ENCODE measurements at places on chromosomes 2 and 18. TPM values are rescaled to one million over a fixed set of nuclear protein-coding genes. Genes with fewer than 3 reads are reported as not detected.

ECEL1 gene
- 0.20 TPM for total RNA-seq

HOXD13 gene
- not detected for total RNA-seq

ZC3H6 gene
- total RNA-seq: 2.4 TPM

CHRNA1 gene
- not detected for total RNA-seq

DRC1 gene
- not detected for total RNA-seq

KCNS3 gene
- total RNA-seq: not detected

DSG1 gene
- total RNA-seq: not detected

PRKRA gene
- 43.9 TPM for total RNA-seq

KLF7 gene
- 5.9 TPM for total RNA-seq

ASPRV1 gene
- 0.46 TPM for total RNA-seq

ITPRIPL1 gene
- total RNA-seq: 39.5 TPM

DNA sequence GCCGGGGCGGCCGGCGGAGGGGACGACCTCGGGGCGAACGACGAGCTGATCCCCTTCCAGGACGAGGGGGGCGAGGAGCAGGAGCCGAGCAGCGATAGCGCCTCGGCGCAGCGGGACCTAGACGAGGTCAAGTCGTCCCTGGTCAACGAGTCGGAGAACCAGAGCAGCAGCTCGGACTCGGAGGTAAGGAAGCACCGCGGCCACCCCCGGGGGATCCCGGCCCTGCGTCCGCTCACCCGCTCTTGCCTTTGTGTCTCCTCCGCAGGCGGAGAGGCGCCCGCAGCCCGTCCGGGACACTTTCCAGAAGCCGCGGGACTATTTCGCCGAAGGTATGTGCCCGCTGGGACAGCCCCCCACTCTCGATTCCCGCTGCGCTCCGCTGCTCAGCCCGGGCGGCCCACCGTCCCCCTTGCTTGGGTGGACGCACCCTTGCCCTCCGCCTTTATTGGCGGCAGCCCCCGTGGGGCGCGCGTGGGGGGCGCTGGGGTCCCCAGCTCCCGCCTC, 611 bp downstream of the TCF7L1 start:
- no peak for DNase-seq

GRCh38 chr2:146496248-146496647, 1348.6 kb upstream of the ACVR2A start:
- no peak for DNase-seq

- no peak for DNase-seq
Measured at GRCh38 chr18:49560624-49561288, 1.1 kb upstream of the LIPG start.

GRCh38 chr2:128596396-128597120, 277.9 kb upstream of the HS6ST1 start:
- DNase-seq: no peak

DNA sequence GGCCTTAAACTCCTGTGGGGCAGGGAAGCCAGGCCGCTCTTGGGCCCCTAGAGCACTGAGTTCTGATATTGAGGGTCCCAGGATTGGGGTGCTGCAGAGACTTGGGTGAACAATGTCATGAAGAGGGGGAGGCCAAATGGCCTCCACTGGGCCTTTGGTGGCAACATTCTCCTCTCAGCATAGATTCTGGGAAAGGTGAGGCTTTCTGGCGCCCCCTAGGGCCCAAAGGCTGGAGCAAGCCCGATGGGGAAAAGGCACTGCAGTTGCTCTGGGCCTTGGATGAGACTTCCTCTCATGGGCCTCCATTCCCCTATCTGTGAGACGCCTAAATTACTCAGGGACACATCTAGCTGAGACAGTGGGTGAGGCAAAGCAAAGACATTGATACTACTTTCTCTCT, 84.8 kb downstream of the ACAA2 start:
- no peak for DNase-seq

DNA sequence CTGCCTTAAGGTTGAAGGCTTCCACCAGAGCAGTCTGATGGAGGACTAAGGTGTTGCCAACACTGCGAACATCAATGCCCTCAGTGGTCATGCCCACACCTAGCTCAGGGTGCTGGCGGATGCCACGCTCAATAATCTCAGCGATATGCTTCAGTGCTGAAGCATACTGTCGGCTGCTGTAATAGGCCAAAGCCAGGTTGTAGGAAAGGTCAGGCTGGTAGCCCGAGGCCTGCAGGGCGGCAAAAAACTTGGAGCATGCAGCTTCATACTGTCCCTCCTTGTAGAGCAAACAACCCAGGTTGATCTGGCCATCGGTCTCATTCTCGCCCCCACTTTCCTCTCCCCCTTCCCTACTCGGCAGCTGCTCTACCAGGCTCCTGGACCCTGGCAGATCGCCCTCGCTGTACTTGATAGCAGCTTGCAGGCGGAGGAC, 159.4 kb downstream of the AGPS start:
- no peak for DNase-seq

- DNase-seq: no peak
Measured at GRCh38 chr2:176769499-176770370, 442.9 kb upstream of the HNRNPA3 start.

DNA sequence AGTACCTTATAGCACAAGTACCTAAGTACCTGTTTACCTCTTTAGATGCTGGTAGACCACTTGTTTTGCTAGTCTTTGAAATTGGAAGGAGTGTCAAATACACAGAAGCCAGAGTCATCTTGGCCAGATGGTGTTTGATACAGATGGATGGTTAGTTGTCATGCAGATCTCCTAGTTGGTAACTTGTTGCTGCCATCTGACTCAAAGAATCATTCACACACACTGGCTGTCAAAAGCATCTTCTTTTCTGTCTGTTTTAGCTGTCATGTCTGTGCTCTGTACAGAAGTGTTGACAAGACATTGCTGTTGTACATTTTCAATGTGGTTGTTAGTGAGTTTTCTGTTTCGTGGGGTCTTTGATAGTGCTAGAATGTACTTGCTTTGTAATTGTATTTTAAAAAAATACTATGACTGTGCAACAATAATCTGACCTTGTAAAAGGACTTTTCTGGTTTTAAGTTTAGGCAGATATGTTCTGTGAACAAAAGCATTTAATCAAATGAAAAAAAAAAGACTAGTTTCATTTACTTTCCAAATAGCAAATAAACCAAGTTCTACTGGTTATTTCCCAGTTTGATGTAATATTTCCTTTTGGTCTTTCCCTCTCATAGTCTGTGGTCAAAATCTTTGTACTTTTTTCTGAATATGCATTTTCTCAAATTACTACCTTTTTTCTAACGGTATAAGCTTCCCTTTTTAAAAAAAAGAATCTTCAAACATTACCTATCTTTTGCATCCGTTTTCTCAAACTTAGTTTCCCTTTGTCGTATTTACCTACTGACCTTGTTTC, 39.9 kb downstream of the TANK start:
- DNase-seq: no peak

DNA sequence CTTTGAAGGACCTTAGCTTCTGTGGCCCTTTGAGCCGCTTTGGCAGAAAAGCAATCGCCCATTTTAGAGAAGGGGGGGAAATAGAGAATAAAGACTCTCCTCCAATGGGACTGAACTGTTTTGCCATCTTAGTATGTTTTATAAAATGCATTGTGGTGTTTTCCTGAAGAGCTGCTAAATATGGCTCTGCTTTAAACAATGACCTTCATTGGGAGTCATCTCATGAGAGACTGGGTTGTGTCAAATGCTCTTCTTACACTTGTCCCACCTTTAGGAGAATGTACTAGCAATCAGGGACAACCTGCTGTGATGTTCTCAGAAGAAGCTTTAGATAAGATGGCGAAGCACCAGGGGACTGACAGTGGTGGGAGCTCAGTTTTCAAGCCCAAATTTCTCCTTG, 418.9 kb upstream of the POU3F3 start:
- no peak for DNase-seq

DNA sequence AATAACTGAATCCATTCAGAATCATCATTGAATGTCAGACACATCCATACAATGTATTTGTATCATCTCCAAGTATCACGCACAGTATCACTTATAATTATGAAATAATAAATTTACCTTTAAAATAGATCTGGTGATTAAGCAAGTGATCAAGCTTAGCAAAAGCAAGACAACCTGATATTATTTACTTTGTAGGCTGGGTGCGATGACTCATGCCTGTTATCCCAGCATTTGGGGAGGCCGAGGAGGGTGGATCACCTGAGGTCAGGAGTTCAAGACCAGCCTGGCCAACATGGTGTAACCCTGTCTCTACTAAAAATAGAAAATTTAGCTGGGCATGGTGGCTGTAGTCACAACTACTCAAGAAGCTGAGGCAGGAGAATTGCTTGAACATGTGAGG, 421.0 kb upstream of the NETO1 start:
- DNase-seq: no peak

GRCh38 chr2:178870703-178871102, 63.5 kb upstream of the TTN start:
- DNase-seq: no peak

GRCh38 chr2:168848225-168848624, 42.0 kb downstream of the SPC25 start:
- no peak for DNase-seq

GRCh38 chr2:199875400-199875799, 24.4 kb upstream of the FTCDNL1 start:
- DNase-seq: no peak

DNA sequence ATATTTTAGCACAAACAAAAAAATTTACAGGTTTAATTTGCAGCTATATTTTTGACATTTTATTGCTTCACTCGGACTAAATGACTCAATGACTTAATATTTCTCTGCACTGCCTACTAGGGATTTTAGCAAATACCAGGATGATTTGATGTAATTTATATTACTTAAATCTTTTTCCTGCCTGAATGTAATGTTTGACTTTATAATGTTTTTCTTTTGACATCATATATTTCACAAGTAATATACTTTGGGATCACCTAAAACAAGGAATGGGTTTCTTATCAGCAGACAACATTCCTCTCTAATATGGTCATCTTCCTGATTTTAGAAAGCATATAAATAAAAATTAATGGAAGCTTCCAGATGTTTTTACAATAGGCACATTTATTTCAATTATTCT, 253.2 kb upstream of the EPC2 start:
- no peak for DNase-seq

DNA sequence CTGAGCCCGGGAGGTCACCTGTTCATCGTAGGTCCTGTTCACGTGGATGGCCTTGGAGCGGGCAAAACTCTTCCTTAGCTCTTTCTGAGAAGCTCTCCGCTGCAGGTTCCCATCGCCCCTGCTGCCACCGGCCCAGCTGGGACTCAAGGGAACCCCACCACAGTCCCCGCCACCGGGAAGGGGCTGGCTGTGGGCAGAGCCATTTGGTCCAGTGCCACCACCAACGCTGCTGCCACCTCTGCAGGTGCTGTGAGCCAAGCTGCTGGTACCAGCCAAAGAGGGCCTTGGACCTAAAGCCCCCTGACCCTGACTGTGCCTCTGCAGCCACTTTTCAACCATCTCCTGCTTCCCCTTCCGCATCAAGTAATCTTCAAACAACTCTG, 586 bp downstream of the PDE11A start:
- DNase-seq: no peak

- DNase-seq: no peak
Measured at GRCh38 chr18:13407484-13407883, 188.9 kb downstream of the LDLRAD4 start.

- no peak for DNase-seq
Measured at GRCh38 chr2:70835643-70836042, at the start of gene CD207. Gene CD207, minus strand, starts transcription at chr2:70835816. Its CDS starts 40 bp downstream, at chr2:70835776.

GRCh38 chr2:29981402-29981801, 60.0 kb upstream of the ALK start:
- no peak for DNase-seq

DNA sequence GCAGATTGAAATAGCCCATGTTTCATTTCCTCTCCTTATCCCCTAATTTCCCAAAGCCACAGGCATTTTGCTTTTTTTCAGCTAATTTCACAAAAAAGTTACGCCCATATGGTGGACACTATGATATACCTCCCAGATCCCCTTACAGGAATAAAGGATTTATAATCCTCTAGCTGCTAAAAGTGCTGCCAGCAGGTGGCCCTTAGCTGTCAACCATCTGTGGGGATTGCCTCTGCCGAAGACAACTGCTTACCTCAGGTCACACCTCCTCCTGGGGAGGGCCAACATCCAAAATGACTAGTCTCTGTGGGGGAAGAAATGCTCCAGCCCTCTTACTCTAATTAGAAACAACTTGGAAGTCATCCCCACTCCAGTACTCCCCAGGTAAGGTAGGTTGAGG, 61.0 kb upstream of the EPB41L3 start:
- no peak for DNase-seq

DNA sequence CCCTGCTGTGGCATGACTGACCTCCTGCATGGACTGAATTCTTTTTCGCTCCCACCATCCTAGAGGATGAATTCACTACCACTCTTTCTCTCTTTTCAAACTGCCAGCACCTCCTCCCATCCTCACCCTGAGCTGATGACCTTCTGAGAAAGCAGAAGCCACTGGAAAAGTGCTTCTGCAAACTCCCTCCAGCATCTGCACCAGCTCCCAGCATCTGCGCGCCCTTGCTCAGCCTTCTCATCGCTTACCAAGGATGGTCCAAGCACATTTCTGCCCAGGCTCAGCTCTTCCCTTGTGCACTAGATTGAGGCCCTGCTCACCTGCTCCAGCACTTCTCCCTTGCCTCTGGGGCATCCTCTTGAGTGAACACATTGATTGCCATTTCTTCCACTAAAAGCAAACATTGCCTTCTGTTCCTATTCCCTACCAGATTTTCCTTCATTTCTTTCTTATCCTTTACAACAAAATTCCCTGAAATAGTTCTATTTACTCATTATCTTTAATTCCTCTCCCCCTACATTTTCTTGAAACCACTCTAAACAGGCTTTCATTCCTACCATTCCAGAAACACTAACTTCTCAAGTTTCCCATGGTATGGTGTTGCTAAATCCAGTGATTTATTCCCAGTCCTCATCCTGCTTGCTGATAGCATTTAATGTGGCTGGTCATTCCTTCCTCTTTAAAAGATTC, 42.7 kb upstream of the IL1RL1 start:
- no peak for DNase-seq

- DNase-seq: no peak
Measured at GRCh38 chr2:52995424-52995823, 772.2 kb upstream of the CHAC2 start.

DNA sequence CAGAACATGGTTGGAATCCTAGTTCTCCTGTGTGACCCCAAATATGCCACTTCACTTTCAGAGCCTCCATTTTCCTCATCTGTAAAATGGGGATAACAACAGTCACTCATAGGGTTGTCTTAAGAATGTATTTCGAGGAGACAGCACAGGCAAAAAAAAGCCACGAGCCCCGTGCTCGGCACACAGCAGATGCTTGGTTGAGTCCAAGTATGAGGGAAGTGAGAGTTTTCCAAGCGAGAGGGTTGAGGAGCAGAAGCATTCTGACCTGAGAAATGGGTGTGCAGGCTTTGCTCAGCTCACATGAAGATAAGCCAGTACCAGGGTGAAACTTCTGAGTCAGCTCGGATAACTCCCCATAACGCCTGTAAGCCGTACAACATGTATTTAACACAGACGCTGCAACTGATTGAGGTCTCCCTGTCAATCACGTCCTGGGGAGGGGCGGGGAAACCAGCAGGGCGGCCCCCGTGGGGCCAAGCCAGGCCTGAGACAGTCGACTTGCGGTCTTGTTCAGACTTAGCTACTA, 23.0 kb upstream of the ODC1 start:
- no peak for DNase-seq

- peak; percentile 63 for DNase-seq
Measured at GRCh38 chr2:43133708-43134570, 92.5 kb downstream of the ZFP36L2 start.

Measured in activated T-cell treated with anti-CD3 and anti-CD28 coated beads, Interleukin-2, amount 50 U/mL, for 4 hours (primary cell).